NCI-H2227 treated with DMSO at 0.1 percent for 48 hours (cell line): ENCODE measurements at places on chromosomes 4 and X.

GRCh38 chr4:117983541-117984365 lies 50.5 kb upstream of the NDST3 start:
- no peak for DNase-seq

GRCh38 chr4:102734591-102735385 lies 26.0 kb downstream of the MANBA start:
- DNase-seq, result no peak

DNA sequence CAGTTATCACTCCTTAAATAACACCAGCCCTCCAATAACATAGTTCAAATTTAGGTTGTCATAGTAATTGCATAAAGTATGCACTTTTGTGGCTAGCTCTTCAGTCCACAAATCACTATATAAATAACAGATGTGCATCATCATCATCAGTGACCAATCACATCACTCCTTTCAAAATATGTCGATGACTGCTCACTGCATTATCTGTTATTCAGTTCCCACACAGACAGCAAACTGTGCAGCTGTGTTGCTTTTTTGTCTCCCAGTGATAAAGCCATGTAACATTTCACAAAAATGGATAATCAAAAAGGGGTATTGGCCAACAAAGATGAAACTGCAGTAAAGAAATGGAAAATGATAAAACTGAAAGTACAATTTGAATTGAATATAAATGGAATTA lies 205.4 kb downstream of the DCLK2 start:
- DNase-seq, result no peak

GRCh38 chrX:122168241-122168640 lies 1015.8 kb upstream of the GRIA3 start:
- no peak for DNase-seq

DNA sequence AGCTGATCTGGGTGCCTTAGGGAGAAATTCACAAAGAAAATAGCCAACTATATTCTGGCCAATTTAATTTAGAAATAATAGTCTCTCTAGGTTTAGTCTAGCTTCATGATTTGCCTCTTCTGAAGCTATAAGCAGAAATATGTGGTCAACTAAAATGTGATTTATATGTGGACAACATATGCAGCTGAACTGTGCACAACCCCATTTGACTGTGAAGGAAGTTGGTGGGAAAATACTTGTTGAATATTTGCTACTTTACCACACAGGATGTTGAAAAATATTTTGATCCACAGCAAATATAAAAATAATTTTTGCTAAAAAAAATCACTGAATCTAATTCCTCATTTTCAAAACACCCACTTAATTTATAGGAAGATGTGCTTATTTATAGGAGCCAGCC lies 15.7 kb upstream of the RNF128 start:
- DNase-seq, result no peak

GRCh38 chr4:80532674-80533333 lies 197.3 kb downstream of the CFAP299 start:
- no peak for DNase-seq

- peak; percentile 98 for DNase-seq
These were observed 16.6 kb upstream of the ERCC6L start for GRCh38 chrX:72255445-72255844.

DNA sequence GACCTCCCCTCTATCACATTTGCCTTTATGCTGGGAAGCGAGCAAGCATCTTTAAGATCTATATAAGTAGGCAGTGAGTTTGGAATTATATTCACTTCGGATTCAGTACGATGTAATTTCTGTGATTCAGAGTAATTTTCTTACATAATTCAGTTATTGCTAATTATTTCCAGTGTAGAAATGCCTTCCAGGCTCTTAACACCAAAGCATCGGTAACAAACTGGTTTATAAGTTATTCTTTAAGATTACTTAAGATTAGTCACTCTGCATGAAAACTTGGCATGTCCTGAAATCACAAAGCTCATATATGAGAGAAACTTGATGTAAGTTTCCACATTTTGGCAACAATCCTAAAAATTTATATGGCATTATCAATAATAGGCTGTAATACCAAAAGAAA lies 120.8 kb downstream of the ADAMTS3 start:
- DNase-seq, result no peak

- no peak for DNase-seq
These were observed 2.3 kb upstream of the CHIC2 start for GRCh38 chr4:54066718-54067129.

- DNase-seq, result no peak
These were observed 58.6 kb downstream of the FUNDC1 start for GRCh38 chrX:44483965-44484606.

- DNase-seq, result no peak
These were observed 52.5 kb downstream of the TMEM156 start for GRCh38 chr4:38979511-38980230.

DNA sequence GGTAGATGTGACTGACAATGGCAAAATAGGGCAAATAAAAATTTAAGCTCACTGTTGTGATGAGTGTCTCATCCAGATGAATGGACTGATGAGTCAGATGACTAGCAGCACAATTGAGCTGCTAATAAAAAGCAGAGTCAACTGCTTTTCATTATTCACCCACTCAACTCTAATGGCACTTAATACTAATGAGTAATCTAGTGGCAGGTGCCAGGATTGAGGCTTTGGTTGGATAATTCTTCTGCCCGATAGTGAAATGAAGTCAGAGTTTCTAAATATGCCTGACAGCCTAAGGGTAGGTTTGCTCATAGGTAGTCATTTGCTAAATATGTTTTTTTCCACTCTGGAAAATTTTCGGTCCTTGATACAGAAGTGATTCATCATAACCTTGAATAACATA lies 10.4 kb downstream of the OGT start:
- no peak for DNase-seq

GRCh38 chr4:61786211-61786610 lies 586.1 kb downstream of the ADGRL3 start:
- DNase-seq, result no peak

DNA sequence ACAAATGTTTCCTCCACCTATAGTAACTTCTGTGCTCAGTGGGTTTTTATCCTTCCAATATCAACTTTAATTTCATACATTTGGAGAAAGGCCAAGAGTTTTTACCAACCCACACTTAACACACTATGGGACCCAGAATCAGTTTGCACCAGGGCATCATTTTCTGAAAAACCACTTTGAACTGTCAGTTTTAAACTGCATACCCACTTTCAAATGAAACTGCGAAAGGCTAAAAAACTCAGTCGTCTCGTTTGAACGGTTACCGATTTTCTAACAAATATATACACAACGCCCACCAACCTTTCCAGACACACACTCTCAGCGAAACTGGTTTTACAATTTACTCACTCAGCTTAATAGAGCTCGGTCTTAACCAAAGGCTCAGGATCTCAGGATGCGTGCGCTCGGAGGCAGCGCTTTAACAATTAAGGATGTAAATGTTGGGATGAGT lies 376 bp downstream of the ABCG2 start:
- no peak for DNase-seq

GRCh38 chr4:87950493-87950892 lies 25.0 kb upstream of the SPP1 start:
- no peak for DNase-seq

GRCh38 chr4:123304151-123304964 lies 92.2 kb upstream of the SPRY1 start:
- DNase-seq, result peak; percentile 73

GRCh38 chr4:98573791-98574190 lies 84.6 kb downstream of the TSPAN5 start:
- no peak for DNase-seq

DNA sequence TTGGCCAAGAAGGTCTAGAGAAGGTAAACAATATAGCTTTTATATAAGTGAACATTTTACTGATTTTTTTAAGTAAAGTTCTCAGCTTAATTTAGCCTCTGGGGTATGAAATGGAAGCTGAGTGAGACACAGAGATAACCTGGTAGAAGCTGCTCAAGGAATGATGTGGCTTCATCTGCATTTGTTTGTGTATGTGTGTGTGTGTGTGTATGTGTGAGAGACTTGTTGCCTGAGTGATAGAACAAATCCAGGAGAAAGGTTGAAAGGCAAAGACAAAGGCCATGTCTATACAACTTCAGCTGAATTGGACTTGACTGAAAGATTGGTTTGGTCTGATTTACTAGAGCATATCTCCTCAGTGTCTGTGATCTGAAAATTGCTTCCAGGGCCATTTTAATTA lies 63.6 kb downstream of the PCDH7 start:
- no peak for DNase-seq

GRCh38 chrX:69033936-69034335 lies 131.3 kb downstream of the PJA1 start:
- DNase-seq, result no peak

- DNase-seq, result no peak
These were observed 1.0 kb downstream of the ACSL1 start for GRCh38 chr4:184824776-184825084.

GRCh38 chrX:47933946-47934345 lies 69.8 kb downstream of the ZNF182 start:
- no peak for DNase-seq

DNA sequence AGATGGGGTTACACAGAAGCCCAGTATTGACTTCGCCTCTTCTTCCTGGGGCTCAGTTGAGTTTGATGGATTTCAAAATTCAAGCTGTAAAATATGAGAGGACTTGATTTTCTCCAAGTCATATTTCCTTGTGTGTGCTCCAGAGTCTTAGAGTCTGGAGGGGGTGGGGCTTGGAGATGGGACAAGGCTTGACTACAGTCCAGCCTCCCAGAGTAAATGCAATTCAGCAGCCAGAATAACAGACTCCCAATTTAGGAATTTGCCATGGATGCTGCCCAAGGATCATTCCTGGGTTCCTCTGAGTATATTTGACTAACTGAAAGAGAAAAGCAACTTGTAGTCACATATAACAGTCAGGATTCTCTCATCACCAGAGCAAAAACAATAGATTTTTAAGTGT lies 53.7 kb upstream of the RBPJ start:
- no peak for DNase-seq

DNA sequence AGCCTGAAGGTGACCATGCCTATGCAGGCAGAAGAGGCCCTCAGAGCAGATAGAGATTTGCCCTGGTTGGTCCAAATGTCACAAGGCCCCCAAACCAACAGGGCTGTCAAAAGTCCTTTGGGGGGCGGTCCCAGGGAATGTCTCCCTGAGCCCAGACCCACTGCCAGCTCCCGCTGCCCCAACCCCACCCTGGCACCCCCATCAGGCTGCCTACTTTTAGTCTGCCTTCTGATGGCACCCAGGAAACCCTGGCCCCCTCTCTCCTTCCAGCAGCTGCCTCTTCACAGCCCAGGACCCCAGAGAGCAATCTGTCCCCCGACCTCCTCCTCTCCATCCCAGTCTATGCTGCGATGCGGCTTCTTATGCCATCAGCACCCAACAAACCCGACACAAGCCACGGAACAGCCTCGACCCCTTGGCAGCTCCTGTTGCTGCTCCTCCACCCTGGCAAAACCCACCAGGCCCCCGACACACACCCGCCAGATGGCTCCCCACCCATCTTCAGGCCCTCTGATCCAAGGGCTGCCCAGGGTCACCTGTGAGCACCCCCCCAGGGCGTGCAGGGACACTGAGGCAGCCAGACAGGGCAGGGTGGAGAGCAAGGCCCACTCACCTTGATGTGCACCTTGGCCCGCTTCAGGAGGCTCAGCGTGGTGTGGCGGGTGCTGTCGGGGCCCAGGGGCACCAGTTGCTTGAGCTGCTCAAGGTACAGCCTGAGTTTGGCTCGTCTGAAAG lies 9.9 kb downstream of the MXD4 start:
- no peak for DNase-seq

- no peak for DNase-seq
These were observed 99.8 kb downstream of the ARSF start for GRCh38 chrX:3141031-3141430.

DNA sequence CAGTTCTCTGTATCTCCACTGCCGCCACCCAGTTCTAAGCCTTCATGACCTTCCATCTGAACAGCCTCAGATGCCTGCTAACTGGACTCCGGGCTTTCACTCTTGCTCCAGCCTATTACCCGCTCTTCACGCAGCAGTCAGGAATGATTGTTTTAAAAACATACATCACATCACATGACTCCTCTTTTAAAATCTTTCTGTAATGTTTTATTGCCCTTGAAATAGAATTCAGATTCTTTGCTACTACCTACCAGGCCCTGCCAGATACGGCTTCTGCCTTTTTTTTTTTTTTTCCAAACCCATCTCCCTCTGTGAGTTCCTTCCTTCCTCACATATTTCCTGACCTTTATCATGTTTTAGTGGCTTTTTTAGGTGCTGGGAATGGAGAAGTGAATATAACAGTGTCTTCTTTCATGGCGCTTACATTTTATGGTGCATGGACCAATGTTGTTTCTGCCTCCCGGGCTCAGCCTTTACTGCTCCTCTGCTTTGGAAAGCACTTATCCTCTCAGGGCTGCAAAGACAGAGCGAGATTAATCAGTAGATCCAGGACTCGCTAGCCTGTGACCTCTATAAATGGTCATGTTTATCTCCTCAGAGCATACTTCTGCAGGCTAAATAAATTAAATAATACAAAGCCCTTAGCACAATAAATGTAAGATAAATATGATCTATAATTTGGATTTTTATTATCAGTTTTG lies 58.0 kb downstream of the FBXO8 start:
- DNase-seq, result no peak

DNA sequence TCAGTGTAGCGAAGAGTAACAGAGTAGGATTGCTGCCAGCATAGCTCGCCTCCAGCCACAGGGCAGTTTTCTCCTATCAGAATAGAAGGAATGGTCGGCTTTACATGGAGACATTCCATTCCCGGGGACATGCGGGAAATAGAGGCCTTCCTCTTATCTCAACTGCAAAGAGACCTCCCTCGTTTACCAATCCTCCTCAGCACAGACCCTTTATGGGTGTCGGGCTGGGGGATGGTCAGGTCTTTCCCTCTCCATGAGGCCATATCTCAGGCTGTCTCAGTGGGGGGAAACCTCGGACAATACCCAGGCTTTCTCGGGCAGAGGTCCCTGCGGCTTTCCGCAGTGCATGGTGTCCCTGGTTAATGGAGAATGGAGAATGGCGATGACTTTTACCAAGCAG lies 285.0 kb downstream of the ASMT start:
- no peak for DNase-seq

DNA sequence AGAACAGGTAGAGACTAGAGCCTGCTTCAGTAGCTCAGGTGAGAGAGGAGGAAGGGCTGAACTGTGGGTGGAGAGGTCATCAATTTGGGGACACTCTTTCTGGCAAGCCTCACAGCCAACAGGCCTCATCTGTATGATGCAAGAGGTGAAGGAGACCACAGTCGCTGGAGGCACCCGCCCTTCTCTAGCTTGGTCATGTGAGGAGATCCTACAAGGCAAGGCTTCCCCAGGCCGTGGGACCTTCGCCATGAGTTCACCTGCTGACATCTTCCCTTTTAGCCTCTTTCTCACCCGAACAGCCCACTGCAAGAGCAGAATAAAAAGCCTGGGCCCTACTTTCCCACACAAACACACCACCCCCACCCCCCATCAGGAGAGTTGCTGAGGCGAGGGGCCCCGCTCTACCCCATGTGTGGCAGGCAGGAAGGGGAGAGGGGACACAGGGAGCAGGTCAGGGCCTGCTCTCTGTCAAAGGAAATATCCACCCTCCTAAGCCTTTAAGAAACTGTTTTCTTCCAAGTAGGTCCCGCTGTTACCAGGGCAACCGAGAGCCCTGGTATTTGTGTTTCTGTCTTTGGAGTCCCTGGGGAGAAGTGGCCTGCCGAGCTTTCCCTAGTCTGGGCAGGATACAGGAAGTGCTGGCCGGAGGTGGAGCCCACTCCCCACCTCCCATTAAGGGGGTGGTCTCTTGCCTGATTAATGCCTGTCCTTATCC lies 8.1 kb downstream of the RTL5 start:
- peak; percentile 30 for DNase-seq
